Gastrocnemius medialis (tissue), 4 donors: ENCODE measurements at places on chromosomes 2 and 18. TPM values are rescaled to one million over a fixed set of nuclear protein-coding genes. Genes with fewer than 3 reads are reported as not detected.

- no peaks in the 10 kb centered on the region for H3K27me3 ChIP-seq
- H3K36me3 ChIP-seq: no peaks in the 10 kb centered on the region
- no peak overlapping the region for H3K27ac ChIP-seq
- no peak for DNase-seq
These were observed 1068.0 kb upstream of the ZEB2 start for GRCh38 chr2:145587922-145588321.

DNA sequence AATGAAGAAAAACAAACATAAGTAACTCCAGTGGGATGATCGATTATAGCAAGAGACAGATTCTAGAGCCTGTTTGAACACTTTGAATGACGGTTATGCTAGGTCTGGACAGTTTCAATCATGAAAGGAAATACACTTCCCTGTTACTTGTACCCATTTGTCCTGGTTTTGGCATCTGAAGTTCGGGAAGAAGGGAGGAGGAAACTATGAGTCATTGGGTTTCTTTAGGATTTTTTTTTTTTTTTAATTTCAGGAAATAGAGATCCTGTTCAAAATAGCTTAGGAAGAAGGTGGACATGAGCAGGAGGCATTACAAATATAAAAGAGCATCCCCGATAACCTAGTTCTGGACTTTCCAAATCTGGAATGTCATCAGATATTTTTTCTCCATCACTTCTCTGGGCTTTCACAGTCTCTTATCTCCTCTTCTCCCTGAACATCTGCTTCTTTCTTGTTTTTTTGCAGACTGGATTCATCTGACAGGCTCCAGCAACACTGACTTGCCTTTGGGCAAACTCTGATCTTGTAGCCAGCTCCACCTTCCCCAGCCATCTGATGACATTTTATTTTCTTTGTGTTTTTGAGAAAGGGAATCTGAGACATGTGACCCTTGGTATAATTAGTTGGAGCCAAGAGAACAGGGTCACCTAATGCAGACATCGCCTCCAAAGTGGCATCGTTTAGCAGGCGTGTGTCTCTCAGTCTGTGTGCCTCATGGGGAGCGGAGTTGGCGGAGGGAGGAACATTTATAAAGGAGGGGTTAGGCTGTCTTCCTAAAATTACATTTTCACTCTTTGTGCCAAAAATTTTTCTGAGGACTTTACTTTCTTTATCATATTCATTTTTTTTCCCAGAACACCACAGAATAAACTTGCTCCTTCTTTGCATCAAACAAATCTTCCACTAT lies 195.3 kb upstream of the EPHA4 start:
- no peaks in the 10 kb centered on the region for H3K27me3 ChIP-seq
- no peaks in the 10 kb centered on the region for H3K36me3 ChIP-seq
- H3K27ac ChIP-seq: no peak overlapping the region
- DNase-seq: no peak
- no peaks in the 10 kb centered on the region for H3K4me1 ChIP-seq
- H3K4me3 ChIP-seq: no peak overlapping the region

DNA sequence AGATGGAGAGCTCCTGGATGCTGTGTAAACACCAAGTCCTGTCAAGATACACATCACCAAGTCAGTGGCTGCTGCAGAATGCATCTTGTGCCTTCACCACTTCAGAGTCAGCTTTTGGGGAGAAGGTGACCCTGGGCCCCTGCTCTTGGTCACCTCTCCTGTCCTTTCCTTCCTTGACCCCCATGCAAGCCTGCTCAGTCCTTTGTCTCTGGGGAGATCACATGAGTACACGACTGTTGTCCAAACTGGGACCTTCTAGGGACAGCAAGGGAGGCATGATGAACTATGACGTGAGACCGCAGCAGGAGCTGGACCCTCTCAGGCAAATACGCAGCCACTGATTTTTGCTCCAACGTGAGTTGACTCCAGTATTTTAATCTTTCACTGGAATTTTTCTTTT lies 706.9 kb upstream of the ID2 start:
- no peaks in the 10 kb centered on the region for H3K4me1 ChIP-seq
- DNase-seq: no peak
- H3K36me3 ChIP-seq: no peaks in the 10 kb centered on the region
- H3K4me3 ChIP-seq: no peak overlapping the region

- H3K27me3 ChIP-seq: no peaks in the 10 kb centered on the region
- no peaks in the 10 kb centered on the region for H3K36me3 ChIP-seq
- DNase-seq: no peak
- no peak overlapping the region for H3K4me3 ChIP-seq
These were observed 82.3 kb downstream of the TWIST2 start for GRCh38 chr2:238930216-238930615.

DNA sequence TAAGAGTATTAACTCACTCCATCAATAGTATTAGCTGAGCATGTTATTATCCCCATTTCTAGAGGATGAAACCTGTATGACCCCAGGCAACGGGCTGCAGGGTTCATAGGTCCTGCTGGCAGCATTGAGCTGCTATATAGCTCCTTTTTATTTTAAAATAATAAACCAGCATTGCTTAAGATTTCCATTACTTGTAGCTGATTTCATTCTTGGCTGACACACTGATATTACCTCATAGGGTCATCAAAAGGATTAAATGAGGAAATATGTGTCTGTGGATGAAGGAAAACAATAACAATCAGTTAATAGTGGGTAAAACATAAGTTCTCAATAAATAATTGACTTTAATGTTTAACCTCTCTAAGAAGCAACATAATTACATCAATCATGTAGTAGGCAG lies 48.3 kb upstream of the NRP2 start:
- H3K27me3 ChIP-seq: no peaks in the 10 kb centered on the region
- H3K4me1 ChIP-seq: no peaks in the 10 kb centered on the region
- H3K27ac ChIP-seq: no peak overlapping the region
- H3K36me3 ChIP-seq: no peaks in the 10 kb centered on the region
- H3K4me3 ChIP-seq: no peak overlapping the region

- no peaks in the 10 kb centered on the region for H3K36me3 ChIP-seq
- H3K4me1 ChIP-seq: peaks cover 2% of the 10 kb centered on the region
- no peak overlapping the region for H3K27ac ChIP-seq
- no peaks in the 10 kb centered on the region for H3K27me3 ChIP-seq
- no peak overlapping the region for H3K4me3 ChIP-seq
- DNase-seq: no peak
These were observed 130.6 kb downstream of the TDRD15 start for GRCh38 chr2:21254170-21254965.

Gene FMNL2
- total RNA-seq: 17.2 TPM

Gene CYRIA
- total RNA-seq: 4.2 TPM

Gene KIF5C
- total RNA-seq: 1.4 TPM

Gene IGFBP5
- total RNA-seq: 99.5 TPM

Gene GRHL1
- total RNA-seq: 0.29 TPM
